Cardiac septum (tissue), 1 donor: ENCODE measurements at places on chromosomes 4 and X. TPM values are rescaled to one million over a fixed set of nuclear protein-coding genes. Genes with fewer than 3 reads are reported as not detected.

DNA sequence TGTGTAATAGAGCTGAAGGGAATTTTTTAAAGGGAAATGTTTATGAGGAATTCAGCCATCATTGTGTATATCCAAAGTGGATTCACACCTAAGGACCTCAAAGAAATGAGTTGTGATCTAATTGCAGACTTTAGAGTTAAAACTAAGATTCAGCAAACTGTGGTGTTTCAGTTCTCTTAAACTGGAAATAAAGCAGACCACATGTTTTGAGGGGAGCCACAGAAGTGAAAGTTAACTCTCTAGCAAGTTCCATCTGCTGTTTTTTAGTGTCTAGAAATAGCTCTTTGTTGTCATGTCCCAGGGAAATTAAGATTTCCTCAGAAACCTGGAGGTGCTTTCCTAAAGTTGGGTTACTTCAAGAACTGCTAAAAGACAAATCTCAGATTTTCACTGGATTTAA is 97.3 kb upstream of the DDX3X start:
- no peak for DNase-seq

DNA sequence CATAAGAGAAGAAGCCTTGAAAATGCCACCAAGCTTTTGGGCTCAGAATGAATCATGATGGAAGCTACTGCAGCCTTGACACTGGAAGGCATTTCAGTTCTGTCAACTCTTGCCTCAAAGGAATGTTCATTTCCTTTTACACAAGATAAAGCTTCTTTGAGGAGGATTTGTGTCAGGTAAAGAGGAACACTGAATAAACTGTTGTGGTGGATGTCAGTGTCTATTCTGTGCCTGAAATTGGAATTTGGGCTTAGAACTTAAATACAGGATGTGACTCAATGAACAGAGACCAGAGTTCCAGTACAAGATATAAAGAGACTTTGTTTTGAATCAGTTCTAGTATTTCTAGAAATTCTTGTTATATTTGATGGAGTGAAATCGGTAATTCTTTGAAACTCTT is 313.2 kb downstream of the PACRGL start:
- no peak for DNase-seq

MAP7D2 gene
- 0.19 TPM for total RNA-seq

DNA sequence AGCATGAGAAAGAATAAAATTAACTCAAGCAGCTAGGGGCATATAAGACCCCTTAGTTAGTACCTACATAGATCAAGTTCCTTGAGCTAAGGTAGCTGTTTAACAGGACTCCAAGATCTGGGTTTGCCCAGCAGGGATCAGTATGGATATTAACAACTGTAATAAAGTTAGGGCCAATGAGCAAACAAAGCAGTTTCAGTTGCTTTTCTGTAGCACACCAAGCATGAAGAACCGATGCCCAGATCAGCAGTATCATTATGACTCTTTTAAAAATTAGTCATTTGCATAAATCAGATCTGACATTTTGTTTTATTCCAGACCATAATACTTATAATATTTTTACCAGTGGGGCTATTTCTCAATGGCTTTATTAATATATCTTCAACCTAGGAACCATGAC is 80.9 kb downstream of the C4orf33 start:
- no peak for DNase-seq
